Glutamatergic neuron (in vitro differentiated cells): ENCODE measurements at places on chromosomes 5 and 9. TPM values are rescaled to one million over a fixed set of nuclear protein-coding genes. Genes with fewer than 3 reads are reported as not detected.

Gene CYSRT1
- total RNA-seq = 2.1 TPM

Gene MAPKAP1
- total RNA-seq = 59.6 TPM

Gene SVEP1
- total RNA-seq = 0.10 TPM

Gene IRX4
- total RNA-seq = 0.20 TPM

Gene SLC6A18
- total RNA-seq = not detected

Gene HAVCR2
- not detected for total RNA-seq

Gene DDX46
- total RNA-seq = 53.3 TPM

- peak overlapping the region; percentile 55 for H3K4me3 ChIP-seq
- H3K27ac ChIP-seq = peak overlapping the region; percentile 93
- peaks cover 9% of the 10 kb centered on the region for H3K27me3 ChIP-seq
- H3K4me1 ChIP-seq = peaks cover 39% of the 10 kb centered on the region
- DNase-seq = peak; percentile 47
Observed at GRCh38 chr5:149153751-149154610, 12.7 kb downstream of the ABLIM3 start.

- no peaks in the 10 kb centered on the region for H3K27me3 ChIP-seq
- peak overlapping the region; percentile 69 for H3K4me3 ChIP-seq
- H3K36me3 ChIP-seq = peaks cover 6% of the 10 kb centered on the region
- H3K27ac ChIP-seq = peak overlapping the region; percentile 97
Observed at GRCh38 chr5:96257904-96258303, 175.1 kb downstream of the PCSK1 start.

GRCh38 chr9:127390563-127390962, 6.4 kb upstream of the SLC2A8 start:
- H3K4me1 ChIP-seq = peaks cover 6% of the 10 kb centered on the region
- no peaks in the 10 kb centered on the region for H3K27me3 ChIP-seq
- H3K27ac ChIP-seq = no peak overlapping the region
- no peak for DNase-seq

GRCh38 chr9:91942201-91942600, 7.8 kb downstream of the ROR2 start:
- no peak overlapping the region for H3K27ac ChIP-seq
- peaks cover 2% of the 10 kb centered on the region for H3K27me3 ChIP-seq
- no peak overlapping the region for H3K4me3 ChIP-seq
- peaks cover 6% of the 10 kb centered on the region for H3K36me3 ChIP-seq
- peaks cover 36% of the 10 kb centered on the region for H3K4me1 ChIP-seq

DNA sequence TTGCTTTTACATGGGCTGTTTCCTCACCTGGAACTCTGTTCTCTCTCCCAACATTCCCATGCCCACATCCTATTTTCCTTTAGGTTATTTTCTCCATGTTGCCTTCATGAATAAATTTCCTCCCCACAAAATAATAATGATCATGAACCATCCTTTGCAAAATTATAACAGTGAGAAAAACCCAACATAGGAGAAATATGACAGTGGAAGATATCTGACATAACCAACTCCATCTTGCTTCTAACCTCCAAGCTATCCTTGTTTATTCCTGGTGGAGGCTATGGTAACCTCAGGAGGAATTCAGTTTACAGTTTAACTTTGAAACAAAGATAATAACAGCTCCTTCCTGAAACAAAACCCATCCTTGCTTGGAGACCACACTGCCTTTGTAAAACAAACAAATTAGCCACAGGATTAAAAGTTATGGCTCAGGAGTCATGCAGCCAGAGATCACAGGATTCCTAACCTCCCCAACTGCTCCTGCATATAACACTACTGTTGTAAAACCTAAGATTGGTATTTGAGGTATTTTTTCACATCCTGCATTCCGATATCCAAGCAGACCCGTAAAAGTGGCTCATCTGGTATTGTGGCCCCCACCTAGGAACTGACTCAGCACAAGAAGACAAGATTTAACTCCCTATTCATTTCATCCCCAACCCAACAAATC, 212.4 kb downstream of the TRIM32 start:
- no peaks in the 10 kb centered on the region for H3K36me3 ChIP-seq
- peaks cover 13% of the 10 kb centered on the region for H3K4me1 ChIP-seq
- no peak overlapping the region for H3K4me3 ChIP-seq
- H3K27ac ChIP-seq = no peak overlapping the region

DNA sequence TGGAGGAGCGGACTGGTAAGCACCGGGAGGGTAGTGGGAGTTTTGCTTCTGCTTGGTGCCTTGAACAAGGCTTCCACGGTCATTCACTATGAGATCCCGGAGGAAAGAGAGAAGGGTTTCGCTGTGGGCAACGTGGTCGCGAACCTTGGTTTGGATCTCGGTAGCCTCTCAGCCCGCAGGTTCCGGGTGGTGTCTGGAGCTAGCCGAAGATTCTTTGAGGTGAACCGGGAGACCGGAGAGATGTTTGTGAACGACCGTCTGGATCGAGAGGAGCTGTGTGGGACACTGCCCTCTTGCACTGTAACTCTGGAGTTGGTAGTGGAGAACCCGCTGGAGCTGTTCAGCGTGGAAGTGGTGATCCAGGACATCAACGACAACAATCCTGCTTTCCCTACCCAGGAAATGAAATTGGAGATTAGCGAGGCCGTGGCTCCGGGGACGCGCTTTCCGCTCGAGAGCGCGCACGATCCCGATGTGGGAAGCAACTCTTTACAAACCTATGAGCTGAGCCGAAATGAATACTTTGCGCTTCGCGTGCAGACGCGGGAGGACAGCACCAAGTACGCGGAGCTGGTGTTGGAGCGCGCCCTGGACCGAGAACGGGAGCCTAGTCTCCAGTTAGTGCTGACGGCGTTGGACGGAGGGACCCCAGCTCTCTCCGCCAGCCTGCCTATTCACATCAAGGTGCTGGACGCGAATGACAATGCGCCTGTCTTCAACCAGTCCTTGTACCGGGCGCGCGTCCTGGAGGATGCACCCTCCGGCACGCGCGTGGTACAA, 556 bp downstream of the PCDHGC3 start:
- H3K27ac ChIP-seq = peak overlapping the region; percentile 85
- H3K4me1 ChIP-seq = peaks cover 8% of the 10 kb centered on the region
- DNase-seq = peak; percentile 42

DNA sequence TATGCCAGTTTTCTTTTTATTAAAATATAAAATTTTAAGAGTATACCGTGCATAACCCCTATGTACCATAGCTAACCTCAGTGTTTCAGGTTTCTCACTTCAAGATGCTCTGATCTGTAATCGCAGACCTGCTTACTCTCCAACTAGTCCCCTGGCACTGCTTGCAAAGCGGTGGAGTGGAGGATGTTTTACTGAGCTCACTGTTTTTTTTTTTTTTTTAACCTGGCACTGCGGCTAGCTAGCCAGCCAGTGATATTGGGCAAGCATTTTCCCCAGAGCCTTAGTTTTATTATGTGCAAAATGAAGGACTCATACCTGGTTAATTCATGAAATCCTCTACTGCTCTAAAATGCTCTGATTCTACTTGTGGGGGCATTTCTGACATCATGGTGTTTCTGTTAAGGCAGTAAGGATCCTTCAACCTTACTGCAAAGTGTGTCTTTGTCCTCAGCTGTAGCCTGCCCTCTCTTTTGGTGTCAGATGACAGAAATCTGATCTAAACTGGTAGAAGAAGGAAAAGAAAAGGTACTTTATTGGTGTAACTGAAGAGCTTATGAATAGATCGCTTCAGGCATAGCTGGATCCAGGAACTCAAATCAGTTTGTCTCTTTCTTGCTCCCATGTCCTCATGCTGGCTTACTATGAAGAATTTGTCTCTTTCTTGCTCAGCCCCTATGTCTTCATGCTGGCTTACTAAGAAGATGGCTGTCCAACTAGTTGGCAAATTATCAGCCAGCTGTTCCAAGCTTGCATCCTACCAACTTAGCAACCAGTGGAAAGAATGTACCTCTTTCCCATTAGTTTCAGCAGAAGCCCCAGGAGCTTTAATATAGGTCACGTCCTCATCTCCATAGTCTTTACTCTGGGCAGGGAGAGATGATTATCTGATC, 59.8 kb downstream of the DOCK2 start:
- H3K36me3 ChIP-seq = no peaks in the 10 kb centered on the region
- peaks cover 8% of the 10 kb centered on the region for H3K27me3 ChIP-seq
- H3K4me3 ChIP-seq = no peak overlapping the region
- DNase-seq = no peak
- no peak overlapping the region for H3K27ac ChIP-seq

DNA sequence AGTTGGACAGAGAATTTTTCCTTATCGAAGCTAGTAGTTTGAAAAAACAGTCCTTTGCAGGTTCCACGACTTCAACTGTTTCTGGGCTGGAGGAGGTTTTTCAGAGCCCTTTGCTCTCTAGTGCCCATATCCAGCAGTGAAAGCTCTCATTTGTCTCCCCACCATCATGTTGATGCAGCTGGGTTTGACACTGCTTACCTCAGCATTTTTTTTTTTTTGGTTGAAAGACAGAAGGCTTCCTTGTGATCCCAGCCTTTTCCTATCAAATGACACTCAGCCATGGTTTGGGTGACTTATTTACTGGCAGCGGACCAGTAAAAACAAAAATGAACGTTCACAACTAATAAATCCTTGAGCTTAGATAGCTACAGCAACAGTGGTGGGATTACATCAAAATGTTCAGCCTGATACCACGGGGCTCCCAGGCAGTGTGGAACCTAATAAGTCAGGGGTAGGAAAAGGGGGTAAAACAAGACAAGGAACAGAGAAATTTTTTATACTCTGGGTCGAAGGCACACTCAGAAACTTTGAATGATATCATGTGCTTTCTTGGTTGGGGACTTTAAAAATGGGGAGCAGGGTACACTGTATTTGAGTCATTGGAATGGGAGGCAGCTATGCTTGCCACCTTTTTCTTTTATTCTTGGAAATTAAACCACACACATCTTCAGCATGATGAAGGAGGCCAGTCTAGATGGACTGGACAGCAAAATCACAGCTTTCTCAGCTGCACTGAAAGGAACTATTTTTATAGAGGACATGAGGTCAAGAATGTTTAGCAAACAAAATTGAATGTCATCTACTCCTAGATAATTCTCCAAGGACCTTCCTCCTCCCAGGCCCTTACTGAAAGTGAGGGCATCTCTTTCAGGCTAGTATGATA, 308.9 kb upstream of the MPDZ start:
- no peak overlapping the region for H3K4me3 ChIP-seq
- no peaks in the 10 kb centered on the region for H3K27me3 ChIP-seq
- H3K36me3 ChIP-seq = no peaks in the 10 kb centered on the region
- no peaks in the 10 kb centered on the region for H3K4me1 ChIP-seq
- no peak for DNase-seq

DNA sequence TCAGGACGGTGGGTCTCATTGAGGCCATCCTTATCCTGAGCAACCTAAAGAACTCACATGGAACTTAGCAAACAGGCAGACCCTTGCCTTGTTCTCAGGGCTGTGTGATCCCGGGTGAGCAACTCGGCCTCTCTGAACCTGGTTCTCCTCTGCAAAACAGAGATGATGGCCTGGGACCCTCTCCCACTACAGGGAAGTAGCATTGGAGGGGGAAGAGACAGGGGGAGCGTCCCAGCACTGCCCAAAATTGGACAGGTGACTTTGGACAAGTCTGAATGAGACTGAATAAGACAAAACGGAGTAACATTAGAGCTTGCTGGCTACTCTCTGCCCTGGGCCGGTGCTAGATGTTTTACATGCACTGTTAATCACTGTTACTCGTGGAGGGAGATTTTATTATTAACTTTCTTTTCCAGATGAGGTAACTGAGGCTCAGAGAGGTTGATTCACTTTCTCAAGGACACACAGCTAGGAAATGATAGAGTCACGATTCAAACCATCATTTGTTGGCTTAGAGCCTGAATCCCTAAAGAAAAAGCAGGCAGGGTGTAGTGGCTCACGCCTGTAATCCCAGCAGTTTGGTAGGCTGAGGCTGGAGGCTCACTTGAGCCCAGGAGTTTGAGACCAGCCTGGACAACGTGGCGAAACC, 136.4 kb downstream of the C9orf50 start:
- H3K4me1 ChIP-seq = peaks cover 45% of the 10 kb centered on the region
- DNase-seq = no peak
- H3K36me3 ChIP-seq = no peaks in the 10 kb centered on the region
- no peak overlapping the region for H3K4me3 ChIP-seq

DNA sequence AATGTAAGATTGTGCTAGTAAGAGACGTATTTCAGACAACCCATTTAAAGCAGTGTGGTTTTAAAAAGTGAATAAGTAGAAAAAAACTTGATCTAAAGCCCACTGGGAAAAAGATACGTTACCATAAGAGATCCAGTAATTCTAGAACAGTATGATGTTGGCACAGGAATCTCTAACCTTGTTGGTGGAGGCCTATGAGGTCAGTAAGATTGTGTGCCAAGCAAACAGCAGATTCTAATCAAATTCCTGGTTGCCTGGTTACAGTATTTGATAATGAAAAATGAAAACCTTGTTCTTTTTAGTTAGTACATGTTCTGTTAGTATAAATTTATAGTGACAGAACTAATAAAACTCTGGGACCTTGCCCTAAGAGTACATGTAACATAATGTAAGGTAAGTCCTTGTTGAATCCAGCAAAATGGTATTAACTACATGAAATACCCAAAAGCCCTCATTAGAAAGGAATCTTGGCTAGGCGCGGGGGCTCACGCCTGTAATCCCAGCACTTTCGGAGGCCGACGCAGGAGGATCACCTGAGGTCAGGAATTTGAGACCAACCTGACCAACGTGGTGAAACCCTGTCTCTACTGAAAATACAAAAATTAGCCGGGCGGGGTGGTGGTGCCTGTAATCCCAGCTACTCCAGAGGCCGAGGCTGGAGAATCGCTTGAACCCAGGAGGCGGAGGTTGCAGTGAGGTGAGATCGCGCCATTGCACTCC, 33.2 kb upstream of the DMXL1 start:
- no peak for DNase-seq
- no peaks in the 10 kb centered on the region for H3K27me3 ChIP-seq
- H3K27ac ChIP-seq = no peak overlapping the region
- no peak overlapping the region for H3K4me3 ChIP-seq
- H3K36me3 ChIP-seq = no peaks in the 10 kb centered on the region
